ENCODE measurements at places on chromosomes 3 and 15.
A peak's percentile ranks its signal among the peaks of the same experiment; 100 is the strongest.

DNA sequence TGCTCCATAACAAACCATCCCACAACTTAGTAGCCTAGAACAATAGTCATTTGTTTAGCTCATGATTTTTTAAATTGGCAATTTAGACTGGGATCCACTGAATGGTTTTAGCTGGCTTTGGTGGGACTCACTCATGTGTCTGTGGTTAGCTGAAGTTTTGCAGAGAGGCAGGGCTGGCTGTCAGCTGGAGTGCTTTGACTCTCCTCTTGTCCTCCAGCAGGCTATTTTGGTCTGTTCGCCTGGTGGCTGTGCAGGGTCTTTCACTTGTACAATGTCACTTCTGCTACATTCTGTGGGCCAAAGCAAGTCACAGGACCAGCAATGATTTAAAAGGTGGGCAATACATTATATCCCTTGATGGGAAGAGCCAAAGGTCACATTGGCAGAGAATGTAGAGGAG is 1146.5 kb downstream of the ROBO2 start:
- DNase-seq = no peak

- no peak for DNase-seq
Measured at GRCh38 chr3:155500194-155500818, 206.8 kb upstream of the STRIT1 start.

DNA sequence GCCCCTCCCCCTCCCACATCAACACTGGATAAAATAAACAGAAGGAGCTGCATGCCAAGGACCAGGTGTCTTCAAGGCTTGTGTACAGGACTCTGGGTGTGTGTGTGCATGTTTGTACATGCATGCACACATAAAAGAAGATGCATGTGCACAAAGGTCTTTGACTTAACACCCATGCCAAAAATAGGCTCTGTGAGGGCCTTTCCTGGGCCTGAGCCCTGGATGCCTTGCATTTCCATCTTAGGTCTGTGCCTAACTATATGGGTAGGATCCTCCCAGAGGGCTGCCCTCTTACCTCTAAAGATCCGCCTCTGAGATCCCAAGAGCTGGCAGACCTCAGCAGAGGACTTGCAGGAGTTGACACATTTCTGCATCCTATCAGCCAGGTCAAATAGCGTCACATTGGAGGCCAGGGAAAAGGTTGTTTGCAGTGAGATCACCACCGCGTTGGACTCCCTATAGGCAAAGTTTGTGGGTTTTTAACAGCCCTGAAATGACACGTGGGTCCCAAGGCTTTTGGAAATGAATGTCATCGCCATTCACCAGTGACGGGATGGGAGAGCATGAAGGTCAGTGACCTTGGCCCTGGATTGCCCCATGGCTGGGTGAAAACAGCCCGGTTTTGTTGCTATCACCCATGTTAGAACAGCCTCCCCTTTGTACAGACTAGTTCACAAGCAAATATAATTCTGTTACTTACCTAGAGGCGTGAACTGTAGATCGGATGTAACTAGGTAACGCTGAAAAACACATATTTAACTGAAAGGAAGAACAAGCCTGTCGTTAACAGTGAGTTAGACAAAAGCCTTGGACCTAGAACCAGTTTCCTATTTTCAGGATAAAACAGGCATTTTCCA is 54.0 kb downstream of the HEG1 start:
- no peak for DNase-seq

- DNase-seq = no peak
Measured at GRCh38 chr15:20659265-20659664, 117.7 kb upstream of the GOLGA6L6 start.

- DNase-seq = peak; percentile 12
Measured at GRCh38 chr15:89575656-89576416, 567 bp downstream of the TICRR start.

- DNase-seq = no peak
Measured at GRCh38 chr3:19931180-19931692, 2.8 kb downstream of the EFHB start.

DNA sequence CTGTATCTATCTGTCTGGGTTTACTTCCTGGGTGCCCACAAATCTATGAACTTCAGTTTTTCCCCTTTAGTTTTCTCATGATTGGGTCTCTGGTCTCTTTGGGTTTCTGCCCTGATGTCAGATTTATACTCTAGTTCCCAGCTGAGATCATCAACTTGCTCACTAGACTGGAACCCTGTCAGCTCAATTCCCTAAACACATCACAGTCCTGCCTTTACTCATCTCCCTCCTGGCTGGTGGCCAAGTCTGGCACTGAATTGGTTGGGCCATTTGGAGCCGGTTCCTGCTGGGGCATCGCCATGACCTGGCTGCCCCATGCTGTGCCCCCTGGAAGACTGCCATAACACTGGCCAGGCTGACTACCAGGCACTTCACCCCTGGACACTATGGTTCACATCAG is 345.3 kb downstream of the CHST2 start:
- no peak for DNase-seq

- peak; percentile 92 for DNase-seq
Measured at GRCh38 chr15:71278989-71279756, 163.9 kb downstream of the THSD4 start.

DNA sequence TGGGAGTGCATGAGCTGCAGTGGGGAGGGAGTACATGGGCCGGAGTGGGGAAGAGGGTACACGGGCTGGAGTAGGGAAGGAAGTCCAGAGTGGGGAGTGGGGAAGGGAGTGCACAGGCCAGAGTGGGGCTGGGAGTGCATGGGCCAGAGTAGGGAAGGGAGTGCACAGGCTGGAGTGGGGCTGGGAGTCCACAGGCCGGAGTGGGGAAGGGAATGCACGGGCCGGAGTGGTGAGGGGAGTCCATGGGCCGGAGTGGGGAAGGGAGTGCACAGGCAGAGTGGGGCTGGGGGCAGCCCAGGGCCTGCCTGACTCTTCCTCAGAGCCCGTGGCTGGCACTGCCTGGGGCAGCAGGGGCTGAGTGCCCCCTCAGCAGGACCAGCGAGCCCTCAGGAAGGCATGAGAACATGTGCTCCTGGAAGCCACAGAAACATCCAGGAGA is 40.7 kb downstream of the KLF15 start:
- no peak for DNase-seq

GRCh38 chr3:38131621-38132369 is 5.1 kb downstream of the ACAA1 start:
- DNase-seq = no peak

DNA sequence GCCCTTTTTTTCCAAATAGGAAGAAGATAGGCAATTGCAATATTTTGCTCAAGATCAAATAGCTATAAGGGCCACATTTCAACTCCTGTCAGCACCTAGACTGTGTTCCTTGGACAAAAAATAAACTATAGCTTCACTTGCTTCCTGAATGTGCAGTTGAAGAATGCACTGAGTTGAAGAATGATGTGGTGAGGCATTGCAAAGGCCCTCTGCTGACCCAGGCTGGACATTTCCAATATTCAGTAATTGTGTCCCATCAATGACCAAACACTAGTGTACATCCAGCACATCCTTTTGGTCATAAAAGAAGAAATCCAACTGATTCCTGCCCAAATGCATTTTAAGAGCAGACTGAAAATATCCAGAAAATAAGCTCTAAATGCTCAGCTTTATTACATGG is 424.8 kb upstream of the TGFBR2 start:
- DNase-seq = no peak

DNA sequence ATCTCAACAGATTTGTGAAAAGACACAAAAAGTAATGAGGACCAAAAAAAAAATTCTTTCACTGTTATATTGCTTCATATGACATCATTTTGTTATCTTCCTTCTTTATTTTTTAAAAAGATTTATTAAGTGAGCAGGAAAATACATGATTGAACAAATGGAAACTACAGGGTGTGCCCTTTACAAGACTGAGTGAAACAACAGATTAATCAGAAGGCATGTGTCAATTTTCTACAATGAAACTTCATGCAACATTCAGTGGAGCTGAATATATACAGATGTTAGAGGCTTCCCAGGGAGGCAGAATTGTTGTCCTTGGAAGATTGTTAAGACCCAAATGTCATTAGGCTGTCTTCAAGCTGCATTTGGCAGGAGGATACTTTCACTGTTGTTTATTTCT is 28.4 kb upstream of the SLC2A2 start:
- DNase-seq = no peak

DNA sequence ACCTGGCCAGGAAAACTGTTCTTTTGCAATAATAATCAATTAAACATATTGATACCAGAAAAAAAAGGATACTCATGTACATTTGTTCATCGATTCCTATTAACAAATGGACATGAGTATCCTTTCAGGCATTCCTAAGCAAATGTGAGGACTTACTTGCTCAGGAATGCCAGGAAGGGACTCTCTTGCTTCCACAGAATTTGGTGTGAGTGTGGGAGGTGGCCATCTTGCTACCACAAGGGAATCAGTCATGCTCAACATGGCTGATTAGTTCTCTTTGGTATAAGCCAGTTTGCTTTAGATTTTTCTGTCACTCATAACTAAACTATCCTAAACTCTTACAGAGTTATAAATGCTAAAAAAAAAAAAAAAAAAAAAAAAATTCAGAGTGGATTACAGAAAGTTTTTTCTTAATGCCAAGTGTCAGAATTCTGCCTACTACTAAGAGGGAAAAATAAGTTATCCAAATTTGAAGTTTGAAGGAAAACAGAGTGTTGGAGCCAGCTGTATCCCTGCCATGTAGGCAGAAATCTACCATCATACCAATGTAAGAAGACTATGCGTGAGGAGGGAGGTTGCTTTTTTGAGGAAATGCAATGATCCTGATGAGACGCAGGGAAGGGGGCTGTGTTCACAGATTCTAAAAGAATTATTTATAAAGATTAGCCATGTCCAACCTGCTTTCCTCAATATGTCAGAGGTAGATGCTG is 98.7 kb downstream of the PLD1 start:
- DNase-seq = no peak

DNA sequence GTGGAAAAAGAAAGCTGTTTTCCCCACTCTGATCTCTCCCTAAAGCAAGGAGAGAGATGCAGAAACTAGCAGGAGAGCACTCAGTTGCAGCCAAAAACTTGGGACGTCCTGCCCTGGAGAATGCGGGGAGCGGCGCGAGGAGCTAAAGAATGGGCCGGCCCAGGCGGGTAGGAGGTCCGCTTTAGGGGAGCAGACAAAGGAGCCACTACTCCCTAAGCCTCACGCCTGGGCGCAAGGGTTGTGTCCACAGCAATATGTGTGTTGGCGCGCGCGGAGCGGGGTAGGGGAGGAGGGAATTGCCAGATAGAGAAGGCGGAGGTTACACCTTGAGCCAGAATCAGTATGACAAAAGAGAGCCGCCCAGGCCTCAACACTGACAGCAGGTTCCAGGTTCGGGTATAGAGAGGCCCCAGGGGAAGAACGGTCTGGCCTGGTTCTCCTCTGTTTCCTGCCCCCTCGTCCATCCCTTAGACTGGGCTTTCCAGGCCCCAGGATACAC is 2.9 kb downstream of the WNT5A start:
- peak; percentile 6 for DNase-seq

GRCh38 chr3:16362770-16363169 is 97.8 kb downstream of the OXNAD1 start:
- no peak for DNase-seq

DNA sequence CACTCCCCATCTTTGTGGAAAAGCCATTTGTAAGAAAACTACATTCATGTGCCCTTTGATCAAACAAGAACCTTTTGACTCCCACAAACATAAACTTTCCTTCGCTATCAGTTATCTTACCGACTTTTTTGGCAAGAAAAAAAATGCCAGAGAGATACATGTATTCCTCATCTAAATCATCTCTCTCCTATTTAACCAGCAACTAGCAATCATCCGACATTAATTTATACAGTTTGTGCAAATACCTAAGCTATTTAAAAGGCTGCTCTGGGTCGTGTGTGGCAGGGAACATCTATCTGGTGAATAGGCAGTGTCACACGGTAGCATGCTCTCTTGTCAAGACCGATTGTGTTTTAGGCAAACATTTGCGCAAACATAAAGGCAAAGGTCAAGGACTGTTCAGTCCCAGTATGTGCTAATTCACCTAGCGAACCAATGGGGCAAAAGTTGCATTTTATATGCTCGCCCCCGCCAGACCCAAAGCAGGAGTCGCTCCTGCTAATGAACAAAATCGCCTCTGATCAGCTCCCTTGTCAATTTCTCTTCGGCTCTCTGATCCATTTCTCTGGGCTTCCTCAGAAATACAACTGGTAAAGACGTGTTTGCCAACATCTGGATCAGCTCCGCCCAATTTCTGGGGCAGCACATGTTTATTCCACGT is 37.7 kb downstream of the ZIC4 start:
- no peak for DNase-seq

DNA sequence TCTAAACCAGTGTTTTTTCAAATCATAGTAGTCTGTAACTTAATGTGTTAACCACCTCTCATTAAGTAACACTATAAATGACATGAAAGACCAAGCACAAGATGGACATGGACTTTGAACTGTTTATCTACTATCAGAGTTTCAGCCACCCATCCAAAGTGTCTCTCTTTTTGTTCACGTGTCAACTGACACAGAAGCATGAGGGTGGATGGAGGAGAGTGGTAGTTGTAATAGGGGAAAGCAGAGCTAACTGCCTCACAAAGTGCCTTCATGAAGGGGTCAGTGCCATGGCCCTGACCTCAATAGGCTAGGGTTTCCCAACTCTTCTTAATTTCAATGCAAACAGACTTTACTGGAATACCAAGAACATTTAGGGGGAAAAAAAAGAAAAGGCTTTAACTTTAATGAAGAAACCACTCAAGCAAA is 32.1 kb upstream of the TRPM7 start:
- no peak for DNase-seq

Data from lung (tissue), 17 donors.